MG63 (cell line): ENCODE measurements at places on chromosomes 2 and 18.

DNA sequence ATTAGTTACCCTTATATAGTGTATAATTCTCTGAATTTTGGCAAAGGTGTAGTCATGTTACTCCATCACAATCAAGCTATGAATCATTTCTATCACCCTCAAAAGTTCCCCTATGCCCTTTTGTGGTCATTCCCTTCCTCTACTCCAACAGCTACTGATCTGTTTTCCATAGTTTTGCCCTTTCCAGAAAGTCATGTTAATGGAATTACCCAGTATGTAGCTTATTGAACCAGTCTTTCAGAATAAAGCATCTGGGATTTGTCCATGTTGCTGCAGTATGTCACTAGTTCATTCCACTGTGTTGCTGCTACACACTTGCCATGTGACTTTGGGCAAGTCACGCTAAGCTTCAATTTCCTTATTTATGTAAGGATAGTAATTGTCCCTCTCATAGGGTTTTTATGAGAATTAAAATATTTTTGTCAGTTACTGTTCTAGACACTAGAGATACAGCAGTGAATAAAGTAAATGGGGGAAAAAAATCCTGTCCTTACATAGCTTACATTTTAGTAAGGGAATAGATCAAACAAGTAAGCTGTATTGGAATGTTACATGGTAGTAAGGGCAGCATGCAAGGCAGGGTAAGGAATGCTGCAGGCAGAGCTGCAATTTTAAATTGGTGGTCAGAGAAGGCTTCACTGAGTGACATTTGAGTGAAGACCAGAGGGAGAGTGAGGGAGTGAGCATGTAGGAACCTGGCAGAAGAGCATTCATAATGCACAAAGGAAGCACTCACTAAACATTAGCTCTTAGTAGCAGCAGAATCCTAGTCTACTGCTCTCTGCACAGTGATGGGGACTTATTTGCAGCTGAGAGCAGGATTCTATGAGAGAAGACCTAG lies 80.3 kb upstream of the TSPYL6 start:
- no peak for DNase-seq

DNA sequence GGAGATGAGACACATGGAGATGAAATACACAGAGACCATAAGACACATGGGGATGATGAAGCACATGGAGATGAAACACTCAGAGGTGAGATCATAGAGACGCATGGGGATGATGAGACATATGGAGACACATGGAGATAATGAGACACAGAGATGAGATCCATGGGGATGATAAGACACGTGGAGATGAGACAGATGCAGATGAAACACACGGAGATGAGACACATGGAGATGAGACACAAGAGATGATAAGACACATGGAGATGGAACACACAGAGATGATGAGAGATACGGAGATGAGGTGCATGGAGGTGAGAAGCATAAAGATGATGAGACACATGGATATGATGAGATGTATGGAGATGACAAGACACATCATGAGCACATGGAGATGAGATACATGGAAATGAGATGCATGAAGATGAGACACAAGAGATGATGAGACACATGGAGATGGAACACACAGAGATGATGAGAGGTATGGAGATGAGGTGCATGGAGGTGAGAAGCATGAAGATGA lies 276.7 kb downstream of the MYT1L start:
- DNase-seq = no peak

DNA sequence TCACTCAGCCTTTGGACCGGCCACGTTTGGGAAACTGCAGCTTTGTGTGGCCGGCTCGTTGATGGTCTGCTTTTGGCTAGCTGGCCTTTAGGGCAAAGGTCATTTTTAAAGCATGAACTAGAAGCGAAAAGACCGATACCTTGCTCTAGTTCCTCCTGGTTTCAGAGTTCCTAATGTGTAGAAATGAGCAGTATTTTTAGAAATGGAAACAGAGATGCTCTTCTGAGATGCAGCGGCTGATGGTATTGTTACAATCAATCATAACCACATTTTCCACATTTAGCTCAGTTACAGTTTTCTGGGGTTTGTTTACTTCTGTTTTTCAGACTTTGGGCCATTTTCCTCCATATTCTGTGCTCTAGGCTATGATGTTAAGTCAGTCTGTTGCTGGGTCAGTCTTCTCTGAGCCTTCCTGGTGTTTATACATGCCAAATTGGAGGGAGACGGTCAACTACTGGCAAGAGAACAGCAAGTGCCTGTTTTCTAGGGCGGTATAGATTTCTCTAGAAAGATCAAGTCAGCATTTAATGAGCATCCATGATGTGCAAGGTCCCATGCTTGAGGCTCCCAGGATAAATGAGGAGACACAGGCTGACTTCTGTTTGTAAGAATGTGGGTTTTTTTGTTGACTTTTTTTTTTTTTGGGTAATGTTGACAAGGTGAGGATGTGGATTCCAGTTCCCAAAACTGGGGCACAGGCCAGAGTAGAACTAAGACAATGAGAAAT lies 28.0 kb downstream of the RNF144A start:
- DNase-seq = no peak

DNA sequence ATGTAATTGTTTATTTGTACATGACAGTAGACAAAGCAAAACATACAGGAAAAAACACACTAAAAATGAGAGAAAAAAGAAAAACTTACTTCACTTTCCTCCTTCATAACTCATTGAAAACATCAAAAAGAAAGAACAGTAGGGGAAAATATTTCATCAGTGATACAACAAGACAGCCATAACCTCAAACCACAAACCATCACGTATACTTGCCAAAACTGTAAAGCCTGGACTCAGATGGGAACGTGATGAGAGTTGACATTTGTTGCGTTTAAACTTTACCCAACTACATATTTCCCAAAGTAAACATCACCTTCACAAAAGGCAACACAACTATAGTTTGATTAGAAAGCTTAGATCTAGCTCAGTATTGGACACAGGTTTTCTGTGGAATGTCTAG lies 278.2 kb upstream of the COL3A1 start:
- no peak for DNase-seq

DNA sequence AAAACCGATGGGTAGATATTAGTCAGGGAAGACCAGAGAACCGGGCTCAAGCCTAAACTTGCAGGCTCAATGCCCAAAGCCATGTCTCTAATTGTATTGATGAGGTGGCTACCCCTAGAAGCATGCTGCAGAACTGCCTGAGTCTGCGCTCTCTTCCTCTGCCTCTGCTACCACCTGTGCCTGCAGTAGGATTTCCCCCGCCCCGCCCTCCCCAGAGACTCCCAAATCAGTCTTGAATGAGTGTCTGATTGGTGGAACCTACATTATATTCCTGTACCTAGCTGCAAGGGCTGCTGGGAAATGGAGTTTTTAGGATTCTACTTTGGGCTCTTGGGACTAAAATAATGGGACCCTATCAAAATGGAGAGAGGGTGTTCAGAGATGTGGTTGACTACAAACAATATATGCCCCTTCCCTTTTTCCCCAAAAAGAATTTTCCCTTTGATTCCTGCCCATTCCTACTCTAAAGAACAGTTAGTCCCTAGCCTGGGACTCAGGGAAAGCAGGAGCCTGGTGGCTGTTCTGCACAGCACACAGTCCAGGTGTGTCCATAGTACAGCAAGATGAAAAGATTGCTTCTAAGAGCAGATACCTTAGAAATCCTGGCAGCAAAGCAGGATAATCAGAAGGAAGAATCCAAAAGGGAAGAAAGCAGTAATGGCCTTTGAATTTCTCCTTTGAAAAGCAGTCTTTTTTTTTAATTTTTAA lies 12.5 kb downstream of the GRP start:
- no peak for DNase-seq

- no peak for DNase-seq
Measured at GRCh38 chr2:101873543-101873942, 118.2 kb upstream of the IL1R2 start.

DNA sequence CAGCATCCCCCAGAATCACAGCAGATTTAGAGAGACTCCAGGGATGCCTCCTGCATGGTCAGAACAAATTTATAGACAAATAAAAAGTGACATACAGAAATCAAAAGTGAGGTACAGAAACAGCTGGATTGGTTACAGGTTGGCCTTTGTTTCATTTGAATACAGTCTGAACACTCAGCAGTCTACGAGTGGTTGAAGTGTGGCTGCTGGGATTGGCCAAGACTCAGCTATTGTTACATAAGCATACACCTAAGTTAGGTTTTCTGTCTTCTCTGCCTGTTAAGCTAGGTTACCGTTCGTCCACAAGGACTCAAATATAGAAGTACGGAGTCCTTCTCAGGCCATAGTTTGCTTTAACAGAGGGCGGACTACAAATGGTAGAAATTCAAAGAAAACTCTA lies 262.4 kb upstream of the SLC14A2 start:
- no peak for DNase-seq

GRCh38 chr18:62384068-62384467 lies 59.0 kb downstream of the TNFRSF11A start:
- no peak for DNase-seq

DNA sequence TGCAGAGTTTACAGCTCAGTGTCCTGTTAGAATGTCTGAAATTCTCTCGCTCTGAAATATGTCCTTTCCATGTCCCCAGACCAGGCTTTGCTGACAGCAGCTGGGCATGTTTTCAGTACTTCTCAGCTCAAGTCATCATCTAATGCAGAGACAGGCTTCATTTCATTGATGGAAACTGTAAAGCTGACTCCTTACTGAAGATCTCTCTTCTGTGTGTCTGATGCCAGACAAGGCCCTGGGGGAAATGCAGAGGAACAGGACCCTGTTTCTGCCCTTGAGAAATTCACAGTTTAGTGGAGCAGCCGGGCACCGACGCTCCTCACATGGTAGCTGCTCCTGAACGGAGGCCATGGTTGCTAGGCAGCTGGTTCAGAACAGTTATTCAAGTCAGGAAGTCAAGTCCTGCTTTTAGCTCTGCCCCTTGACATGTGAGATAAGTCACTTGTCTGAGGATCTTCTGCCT lies 24.6 kb upstream of the FZD7 start:
- DNase-seq = no peak
